Heart left ventricle (tissue), 16 donors: ENCODE measurements at places on chromosomes 7 and 10. TPM values are rescaled to one million over a fixed set of nuclear protein-coding genes. Genes with fewer than 3 reads are reported as not detected.

DNA sequence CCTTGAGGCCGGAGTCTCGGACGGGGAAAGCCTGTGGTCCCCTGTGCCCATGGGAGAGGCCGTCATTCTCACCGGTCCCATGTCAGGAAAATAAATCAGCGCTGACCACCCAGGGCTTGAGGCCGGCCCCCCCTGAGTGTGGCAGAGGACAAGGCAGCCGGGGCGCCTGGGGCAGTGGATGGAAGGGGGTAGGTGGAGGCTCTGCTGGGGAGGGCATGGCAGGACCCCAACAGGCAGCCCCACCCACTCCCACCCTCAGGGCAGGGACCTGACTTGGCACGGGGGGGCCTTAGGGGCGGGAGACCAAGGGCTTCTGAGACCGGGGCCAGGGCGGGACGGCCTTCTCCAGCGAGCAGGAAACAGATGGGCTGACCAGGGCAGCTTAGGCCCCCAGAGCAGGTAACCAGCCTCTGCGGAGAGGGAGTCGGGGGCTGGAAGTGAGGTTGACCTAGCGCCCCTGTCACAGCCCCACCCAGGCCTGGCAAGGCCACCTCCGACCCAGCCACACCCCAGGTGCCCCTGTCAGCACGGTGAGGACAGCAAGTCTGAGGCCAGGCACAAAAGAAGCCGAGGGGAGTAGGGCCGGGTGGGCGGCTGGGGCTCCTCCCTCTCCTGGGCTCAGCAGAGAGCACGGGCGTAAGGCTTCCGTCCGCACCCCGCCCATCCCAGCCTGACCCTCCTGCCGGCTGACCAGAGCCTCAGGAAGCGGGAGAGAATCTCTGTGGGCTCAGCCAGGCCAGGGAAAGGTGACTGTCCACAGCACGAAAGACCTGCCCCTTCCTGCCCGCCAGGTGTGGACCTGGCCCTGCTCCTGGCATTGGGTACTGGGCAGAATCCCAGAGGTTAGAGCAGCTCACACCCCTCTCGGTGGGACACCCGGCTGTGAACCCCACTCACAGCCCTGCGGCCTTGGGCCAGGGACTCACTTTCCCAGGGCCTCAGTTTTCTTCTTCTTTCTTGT lies 87.4 kb downstream of the FOXL3 start:
- peaks cover 9% of the 10 kb centered on the region for H3K4me1 ChIP-seq
- no peaks in the 10 kb centered on the region for H3K36me3 ChIP-seq
- peak; percentile 16 for DNase-seq
- H3K27ac ChIP-seq = no peak overlapping the region
- peaks cover 23% of the 10 kb centered on the region for H3K27me3 ChIP-seq

DNA sequence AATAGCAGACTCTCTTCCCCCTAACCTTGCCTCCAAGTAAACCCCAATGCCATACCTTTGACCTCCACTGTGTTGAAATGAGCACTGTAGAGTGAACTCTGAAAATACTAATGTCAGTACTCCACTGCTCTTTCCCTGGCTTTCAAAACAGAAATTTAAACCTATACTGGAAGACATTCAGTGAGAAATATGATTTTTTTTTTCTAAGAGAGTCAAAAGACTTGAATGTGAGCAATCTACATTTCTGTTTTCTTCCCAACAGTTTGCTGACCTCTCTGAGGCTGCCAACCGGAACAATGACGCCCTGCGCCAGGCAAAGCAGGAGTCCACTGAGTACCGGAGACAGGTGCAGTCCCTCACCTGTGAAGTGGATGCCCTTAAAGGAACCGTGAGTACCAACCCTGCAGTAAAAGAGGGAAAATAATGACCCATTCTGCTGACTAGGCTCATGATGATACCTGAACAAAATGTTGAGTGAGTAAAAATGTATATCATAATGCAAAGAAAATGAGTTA lies 6.4 kb downstream of the VIM start:
- H3K27me3 ChIP-seq = no peaks in the 10 kb centered on the region
- H3K36me3 ChIP-seq = peaks cover 85% of the 10 kb centered on the region
- peak overlapping the region; percentile 82 for H3K4me3 ChIP-seq

DPP6 gene
- total RNA-seq = 0.06 TPM

C7orf33 gene
- not detected for total RNA-seq
